Foreskin keratinocyte (primary cell): ENCODE measurements at places on chromosomes 7 and 10. TPM values are rescaled to one million over a fixed set of nuclear protein-coding genes. Genes with fewer than 3 reads are reported as not detected.

Gene CPA1
- polyA plus RNA-seq = not detected in 2 replicates

Gene ETV1
- polyA plus RNA-seq = 1.5 TPM in 2 replicates

Gene SAP25
- 0.64 and 0.70 TPM in 2 replicates for polyA plus RNA-seq

Gene LIPJ
- not detected in 2 replicates for polyA plus RNA-seq

Gene LRIT1
- polyA plus RNA-seq = not detected in 2 replicates

Gene HMX3
- not detected in 2 replicates for polyA plus RNA-seq

Gene ZC3HAV1L
- 0.18 and 0.39 TPM in 2 replicates for polyA plus RNA-seq

Gene EGR2
- polyA plus RNA-seq = 0.06 TPM in 1 of 2 replicates, not detected in the other

Gene FAM237B
- not detected in 2 replicates for polyA plus RNA-seq

Gene FAM25A
- polyA plus RNA-seq = 1.00 and 1.4 TPM in 2 replicates

Gene CRPPA
- 0.18 and 0.23 TPM in 2 replicates for polyA plus RNA-seq

Gene ACBD7
- polyA plus RNA-seq = not detected in 2 replicates

Gene CTBP2
- 41.7 and 48.4 TPM in 2 replicates for polyA plus RNA-seq

Gene GPR85
- polyA plus RNA-seq = 0.56 and 0.74 TPM in 2 replicates

Gene SCART1
- polyA plus RNA-seq = 0.16 and 0.18 TPM in 2 replicates

Gene FMC1
- 8.0 and 8.6 TPM in 2 replicates for polyA plus RNA-seq

Gene GRM3
- polyA plus RNA-seq = not detected in 2 replicates

Gene EVX1
- not detected in 2 replicates for polyA plus RNA-seq

Gene PIK3AP1
- 0.01 TPM in 1 of 2 replicates, not detected in the other for polyA plus RNA-seq

Gene VAX1
- polyA plus RNA-seq = 0.07 and 0.15 TPM in 2 replicates

Gene MKX
- 0.03 TPM in 1 of 2 replicates, not detected in the other for polyA plus RNA-seq

Gene ZNF804B
- not detected in 2 replicates for polyA plus RNA-seq

Gene RNLS
- polyA plus RNA-seq = 5.0 and 5.3 TPM in 2 replicates

Gene SLC13A1
- polyA plus RNA-seq = not detected in 2 replicates

Gene CDK14
- polyA plus RNA-seq = 1.7 and 1.8 TPM in 2 replicates

Gene ZNF485
- 1.8 and 2.5 TPM in 2 replicates for polyA plus RNA-seq

Gene PYROXD2
- 2.1 and 6.2 TPM in 2 replicates for polyA plus RNA-seq

Gene GARS1
- 237 and 318 TPM in 2 replicates for polyA plus RNA-seq

Gene LHPP
- 21.0 and 23.3 TPM in 2 replicates for polyA plus RNA-seq

Gene PARD3
- polyA plus RNA-seq = 25.6 and 29.2 TPM in 2 replicates

Gene CUEDC2
- polyA plus RNA-seq = 106 and 109 TPM in 2 replicates
